ENCODE measurements at places on chromosomes 1 and 21.

- DNase-seq = no peak
These were observed 25.9 kb downstream of the KCNC4 start for GRCh38 chr1:110235834-110236682.

- no peak for DNase-seq
These were observed 161.0 kb upstream of the HP1BP3 start for GRCh38 chr1:20948101-20948500.

GRCh38 chr1:47678464-47678980 is 240.7 kb downstream of the FOXD2 start:
- no peak for DNase-seq

DNA sequence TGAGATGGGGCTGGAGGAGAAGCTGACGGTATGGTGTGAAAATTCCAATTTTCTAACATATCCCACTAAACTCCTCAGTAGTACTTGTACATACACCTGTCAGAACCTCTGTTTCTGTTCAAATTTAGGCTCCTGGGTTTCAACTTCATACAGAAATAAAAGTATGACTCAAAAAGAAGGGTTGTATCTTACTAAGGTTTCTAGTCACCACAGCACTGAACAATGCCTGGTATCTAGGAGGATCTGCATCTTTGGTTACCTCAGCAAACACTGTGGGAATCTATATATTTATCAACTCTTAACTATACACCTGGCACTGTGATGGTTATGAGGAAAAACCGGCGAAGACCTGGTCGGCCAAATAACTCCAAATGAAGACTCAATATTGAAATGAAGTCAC is 13.8 kb downstream of the RBM34 start:
- no peak for DNase-seq

GRCh38 chr1:150927624-150928023 is 1.5 kb downstream of the SETDB1 start:
- no peak for DNase-seq

DNA sequence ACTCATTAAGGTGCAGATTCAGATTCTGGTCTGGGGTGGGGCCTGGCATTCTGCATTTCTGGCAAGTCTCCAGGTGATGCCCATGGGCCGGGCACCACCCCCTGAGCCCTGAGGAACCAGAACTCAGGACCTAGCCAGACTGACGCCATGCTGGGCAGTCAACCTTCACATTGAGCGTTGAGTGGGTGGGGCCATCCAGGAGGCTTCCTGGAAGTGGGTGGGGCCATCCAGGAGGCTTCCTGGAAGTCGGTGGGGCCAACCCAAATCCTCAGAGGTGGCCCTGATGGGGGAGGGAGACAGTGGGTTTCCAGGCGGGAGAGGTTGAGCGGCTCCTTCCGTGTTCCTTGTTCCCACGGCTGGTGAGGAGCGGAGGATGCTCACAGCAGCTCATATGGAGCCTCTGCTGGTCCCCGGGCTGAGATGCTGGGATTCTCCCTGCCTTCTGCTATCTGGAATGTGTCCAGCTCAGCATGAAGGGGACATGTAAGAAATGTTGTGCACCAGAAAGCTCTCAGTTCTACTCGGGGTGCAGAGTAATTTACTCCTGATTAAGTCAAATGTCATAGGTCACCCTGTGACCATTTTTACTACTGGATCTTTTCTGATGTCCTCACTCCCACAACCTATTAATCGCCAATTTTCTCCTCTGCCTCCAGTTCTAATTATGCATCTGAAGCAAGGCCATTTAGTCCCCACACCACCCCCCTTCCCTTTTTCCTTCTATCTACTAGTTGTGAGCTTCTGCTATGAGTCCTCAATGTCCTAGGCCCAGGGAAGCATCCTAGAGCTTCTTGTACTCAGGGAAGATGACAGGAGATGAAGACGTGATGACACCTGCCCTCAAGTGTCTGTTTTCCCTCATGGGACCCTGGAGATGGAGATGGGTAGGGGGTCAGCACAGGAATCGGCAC is 435.4 kb downstream of the PTPRU start:
- DNase-seq = no peak

GRCh38 chr1:162635418-162635817 is 3.2 kb downstream of the DDR2 start:
- no peak for DNase-seq

DNA sequence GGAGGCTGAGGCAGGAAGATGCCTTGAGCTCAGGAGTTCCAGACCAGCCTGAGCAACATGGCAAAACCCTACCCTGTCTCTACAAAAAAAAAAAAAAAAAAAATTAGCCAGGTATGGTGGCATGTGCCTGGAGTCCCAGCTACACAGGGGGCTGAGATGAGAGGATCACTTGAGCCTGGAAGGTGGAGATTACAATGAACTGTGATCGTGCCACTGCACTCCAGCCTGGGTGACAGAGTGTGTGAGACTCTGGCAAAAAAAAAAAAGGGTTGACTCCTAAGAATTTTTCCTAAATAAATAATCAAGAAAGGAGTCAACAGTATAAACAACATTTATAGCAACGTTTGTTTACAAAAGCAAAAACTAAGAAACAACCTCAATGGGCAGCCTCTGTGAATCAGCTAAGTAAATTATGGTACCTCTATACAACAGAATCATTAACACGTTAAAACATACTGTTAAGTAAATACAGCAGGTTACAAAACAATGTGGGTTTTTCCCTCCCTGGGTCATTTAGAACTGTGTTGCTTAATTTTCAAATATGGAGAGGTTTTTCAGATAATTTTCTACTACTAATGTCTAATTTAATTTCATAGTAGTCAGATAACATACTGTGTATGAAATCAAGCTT is 56.8 kb downstream of the SLC30A10 start:
- DNase-seq = no peak

- DNase-seq = no peak
These were observed 221.9 kb downstream of the TNR start for GRCh38 chr1:175521249-175522040.

DNA sequence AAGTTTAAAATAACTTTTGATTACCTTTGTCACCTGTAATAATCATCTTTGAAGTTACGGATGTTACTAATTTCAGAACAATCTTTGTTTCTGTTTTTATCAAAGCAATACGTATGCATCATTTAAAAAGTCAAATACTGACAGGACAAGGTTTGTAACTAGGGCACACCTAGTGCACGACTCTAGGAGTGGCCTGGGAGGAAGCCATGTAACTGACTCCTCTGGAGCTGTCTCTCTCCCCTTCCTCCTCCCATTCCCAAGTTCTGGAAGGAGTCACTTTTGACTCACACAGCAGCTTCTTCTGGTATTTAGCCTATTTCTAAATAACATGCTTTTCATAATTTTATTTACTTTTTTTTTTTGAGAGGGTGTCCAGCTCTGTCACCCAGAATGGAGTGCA is 11.8 kb upstream of the RAP1GAP start:
- no peak for DNase-seq

GRCh38 chr1:40281853-40282252 is 23.8 kb downstream of the ZMPSTE24 start:
- DNase-seq = no peak

DNA sequence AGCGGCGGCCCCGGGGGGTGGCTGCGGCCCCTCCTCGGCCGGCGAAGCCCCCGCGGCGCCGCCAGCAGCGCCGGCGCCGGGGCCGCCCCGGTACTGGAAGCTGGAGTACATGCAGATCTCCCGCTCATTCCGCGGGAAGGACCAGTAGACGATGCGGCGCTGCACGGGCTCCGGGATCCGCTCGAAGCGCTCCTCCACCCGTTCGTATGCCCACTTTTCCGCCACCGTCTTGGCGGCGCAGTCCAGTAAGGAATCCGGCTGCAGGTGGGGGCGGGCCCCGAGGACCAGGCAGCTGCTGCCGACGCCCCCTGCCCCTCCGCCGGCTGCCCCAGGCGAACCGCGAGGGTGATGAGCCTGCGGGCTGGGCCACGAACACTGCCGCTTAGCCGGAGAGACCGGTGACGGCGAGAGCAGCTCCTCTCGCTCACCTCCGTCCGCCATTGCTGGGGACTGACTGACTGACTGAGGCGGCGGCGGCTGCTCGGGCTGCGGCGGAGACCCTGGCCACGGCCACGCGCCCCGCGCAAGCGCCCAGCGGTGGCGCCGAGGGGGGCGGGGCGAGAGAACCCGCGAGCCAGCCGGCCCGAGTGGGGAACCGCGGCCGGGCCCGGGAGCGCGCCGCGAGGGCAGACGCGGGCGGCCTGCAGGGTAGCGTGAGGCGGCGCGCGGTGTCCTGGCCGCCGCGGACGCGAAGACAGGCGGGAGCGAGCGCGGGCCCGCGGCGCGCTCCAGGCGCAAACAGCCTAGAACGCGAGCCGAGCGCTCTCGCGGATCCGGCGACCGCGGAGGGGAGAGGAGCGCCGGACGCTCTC is at the start of gene ZSWIM5:
Gene ZSWIM5 (minus strand): TSS at position 696 of the 812 bp plus-strand sequence. CDS start 255 bp downstream, at position 441.
- peak; percentile 26 for DNase-seq

Data from Jurkat, Clone E6-1 (cell line).